Thoracic aorta (tissue), 2 donors: ENCODE measurements at places on chromosomes 7 and 10. TPM values are rescaled to one million over a fixed set of nuclear protein-coding genes. Genes with fewer than 3 reads are reported as not detected.

DNA sequence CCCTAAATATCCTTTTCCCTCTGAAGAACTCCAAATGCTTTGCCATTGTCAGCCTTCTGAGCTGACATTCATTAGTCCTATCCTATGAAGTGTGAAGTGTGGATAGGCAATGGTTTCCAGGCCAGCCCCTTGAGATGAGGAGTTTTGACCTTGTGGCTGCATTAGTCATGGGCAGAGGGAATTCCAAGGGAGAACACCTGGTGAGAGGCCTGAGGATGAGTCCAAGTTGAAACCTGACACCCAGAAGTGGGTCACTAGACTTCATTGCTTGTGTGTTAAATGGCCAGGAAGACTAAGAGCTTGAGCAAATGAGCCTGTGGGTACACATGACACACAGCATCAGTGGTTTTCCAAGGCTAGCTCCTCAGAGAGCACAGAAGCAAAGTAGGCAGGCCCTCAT, 260.8 kb downstream of the SKAP2 start:
- DNase-seq = no peak

DNA sequence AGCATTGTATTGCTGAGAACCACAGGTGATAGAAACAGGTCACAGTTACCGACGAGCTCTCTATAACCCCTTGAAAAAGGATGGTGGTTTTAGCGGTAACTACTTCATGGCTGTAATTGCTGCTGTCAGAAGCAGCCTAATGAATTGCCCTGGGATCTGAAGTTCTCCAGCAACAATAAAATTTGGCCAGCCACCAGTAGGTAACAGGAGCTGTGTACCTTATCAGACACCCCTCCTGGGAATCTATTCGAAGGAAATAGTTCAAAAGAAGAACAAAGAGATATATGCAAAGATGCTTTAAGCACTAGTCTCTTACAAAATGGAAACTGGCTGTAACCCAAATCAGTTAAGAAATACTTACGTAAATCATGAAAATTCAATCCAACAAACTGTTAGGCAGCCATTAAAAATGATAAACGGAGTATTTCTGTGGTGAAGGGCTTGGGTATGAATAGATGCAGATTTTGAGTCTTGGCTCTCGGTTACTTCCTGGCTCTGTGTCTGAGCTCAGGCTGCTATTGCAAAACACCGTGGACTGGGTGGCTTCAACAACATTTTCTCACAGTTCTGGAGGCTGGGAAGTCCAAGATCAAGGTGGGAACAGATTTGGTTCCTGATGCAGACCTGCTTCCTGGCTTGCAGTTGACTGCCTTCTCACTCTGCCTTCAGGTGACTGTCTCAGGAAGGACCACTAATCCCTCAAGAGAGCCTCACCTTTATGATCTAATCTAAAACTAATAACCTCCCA, 1.6 kb downstream of the MSRB2 start:
- DNase-seq = no peak

- DNase-seq = no peak
Observed at GRCh38 chr10:112835944-112836451, 114.0 kb upstream of the TCF7L2 start.

The COL13A1 gene
- 34.1 TPM for total RNA-seq

The LFNG gene
- 8.0 TPM for total RNA-seq

GRCh38 chr7:45977256-45977780, 56.2 kb upstream of the IGFBP3 start:
- DNase-seq = no peak

The SUGCT gene
- total RNA-seq = 15.2 TPM

DNA sequence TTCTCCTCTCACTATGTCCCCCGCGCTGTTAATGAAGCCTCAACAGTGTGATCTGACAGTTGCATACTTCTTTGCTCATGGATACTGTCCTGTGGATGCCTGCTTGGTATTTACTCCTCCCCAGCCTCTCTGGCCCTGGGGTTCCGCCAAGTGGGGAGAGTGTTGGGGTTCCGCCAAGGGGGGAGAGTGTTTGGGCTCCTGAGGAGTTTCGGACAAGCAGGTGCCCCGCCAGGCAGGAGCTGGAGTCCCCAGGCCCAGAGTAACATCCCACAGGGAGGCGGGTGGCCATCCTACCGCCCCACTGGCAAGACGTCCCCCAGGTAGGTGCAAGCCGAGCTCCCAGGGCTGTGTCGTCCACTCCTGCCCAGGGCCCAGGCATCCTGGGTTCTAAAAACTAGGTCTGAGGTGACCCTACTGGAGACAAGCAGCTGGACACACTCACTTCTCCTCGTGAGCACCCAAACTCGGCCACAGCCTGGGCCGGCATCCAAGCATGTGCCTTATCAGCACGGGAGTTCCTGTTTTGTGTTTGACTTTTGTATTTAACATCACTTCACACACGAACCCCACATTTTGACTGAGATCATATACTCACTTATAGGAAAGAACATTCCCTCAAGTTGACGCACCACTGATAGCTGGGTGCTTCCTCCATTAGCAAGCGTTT, 34.2 kb downstream of the CAMK2B start:
- peak; percentile 1 for DNase-seq

The SPDYE8 gene
- not detected for total RNA-seq

GRCh38 chr7:29805886-29806207, 461 bp upstream of the WIPF3 start:
- DNase-seq = no peak

The PRSS37 gene
- total RNA-seq = not detected

- DNase-seq = no peak
Observed at GRCh38 chr7:146115851-146116520, 615 bp upstream of the CNTNAP2 start.

- DNase-seq = no peak
Observed at GRCh38 chr10:43440463-43441134, 3.7 kb downstream of the ZNF487 start.
